ENCODE measurements at places on chromosomes 7 and 10.
A peak's percentile ranks its signal among the peaks of the same experiment; 100 is the strongest.

GRCh38 chr7:157488281-157488680 is 151.5 kb downstream of the DNAJB6 start:
- DNase-seq: no peak

DNA sequence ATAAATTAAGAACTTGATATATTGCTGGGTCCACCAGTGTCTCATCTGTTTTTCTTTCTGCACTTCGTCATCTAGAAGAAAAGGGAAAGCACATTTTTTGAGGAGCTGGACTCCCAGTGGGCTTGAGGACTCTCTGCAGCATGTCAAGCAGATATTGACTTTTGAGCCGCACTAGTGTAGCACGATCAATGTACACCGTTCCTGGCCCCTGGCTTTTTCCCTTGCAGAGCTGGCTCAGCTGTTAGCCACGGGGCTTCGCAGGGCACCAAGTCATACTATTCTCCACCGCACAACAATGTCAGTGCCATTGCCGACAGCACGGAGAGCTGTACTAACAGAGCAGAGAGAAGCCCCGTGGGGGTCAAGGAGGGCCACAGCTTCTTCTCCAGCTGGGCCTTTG is 235.4 kb upstream of the HABP2 start:
- DNase-seq: no peak

DNA sequence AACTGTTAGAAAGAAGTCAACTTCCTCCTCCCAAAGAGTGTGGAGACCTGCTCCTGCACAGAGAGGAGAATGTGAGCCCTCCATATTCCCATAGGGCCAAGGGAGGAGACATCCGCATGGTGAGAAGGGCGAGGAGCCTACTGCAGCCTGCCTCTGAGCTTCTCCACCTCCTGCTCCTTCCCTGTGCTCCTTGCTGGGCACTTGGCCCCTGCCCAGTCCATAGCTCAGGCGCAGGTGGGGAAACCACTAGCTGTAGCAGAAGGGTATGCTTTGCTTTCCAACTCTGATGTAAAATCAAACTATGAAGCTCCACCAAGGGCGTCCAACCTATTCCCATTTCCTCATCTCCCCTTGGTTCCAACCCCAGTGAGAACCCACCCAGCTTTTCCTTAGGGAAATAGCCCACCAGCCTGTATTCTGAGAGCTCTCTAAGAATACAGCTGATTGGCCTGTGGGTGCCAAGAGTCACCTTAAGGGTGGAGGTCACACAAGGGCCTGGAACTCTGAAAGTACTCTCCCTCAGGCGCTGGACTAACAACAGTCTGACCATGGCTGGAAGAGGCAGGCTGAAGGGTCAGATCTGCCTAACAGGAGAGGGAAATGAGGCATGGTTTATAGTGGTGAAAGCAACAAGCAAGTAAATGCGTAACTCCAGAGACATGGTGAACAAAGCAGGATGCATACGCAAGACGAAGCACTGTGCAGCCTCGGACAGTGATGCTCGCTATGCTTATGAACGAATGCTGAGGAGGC is 13.9 kb downstream of the ZNF488 start:
- DNase-seq: no peak

- no peak for DNase-seq
Observed at GRCh38 chr7:48904975-48905374, 19.4 kb upstream of the CDC14C start.

GRCh38 chr7:139038691-139039090 is 2.8 kb upstream of the ZC3HAV1L start:
- no peak for DNase-seq

DNA sequence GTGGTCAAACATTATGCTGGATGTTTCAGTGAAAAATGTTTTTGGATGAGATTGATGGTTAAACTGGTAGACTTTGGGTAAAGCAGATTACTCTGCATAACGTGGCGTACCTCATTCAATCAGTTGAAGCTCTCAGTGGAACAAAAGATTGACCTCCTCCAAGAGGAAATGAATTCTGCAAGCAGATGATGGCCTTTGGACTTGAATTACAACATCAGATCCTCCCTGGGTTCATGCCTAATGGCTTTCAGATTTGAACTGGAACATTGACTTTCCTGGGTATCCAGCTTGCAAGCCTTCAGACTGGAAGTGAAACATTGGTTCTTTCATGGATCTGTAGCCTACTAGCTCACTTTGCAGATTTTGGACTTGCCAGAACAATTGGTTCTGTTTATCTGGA is 169.3 kb upstream of the MALRD1 start:
- no peak for DNase-seq

- DNase-seq: no peak
Observed at GRCh38 chr10:14875941-14876340, 2.7 kb upstream of the SUV39H2 start.

DNA sequence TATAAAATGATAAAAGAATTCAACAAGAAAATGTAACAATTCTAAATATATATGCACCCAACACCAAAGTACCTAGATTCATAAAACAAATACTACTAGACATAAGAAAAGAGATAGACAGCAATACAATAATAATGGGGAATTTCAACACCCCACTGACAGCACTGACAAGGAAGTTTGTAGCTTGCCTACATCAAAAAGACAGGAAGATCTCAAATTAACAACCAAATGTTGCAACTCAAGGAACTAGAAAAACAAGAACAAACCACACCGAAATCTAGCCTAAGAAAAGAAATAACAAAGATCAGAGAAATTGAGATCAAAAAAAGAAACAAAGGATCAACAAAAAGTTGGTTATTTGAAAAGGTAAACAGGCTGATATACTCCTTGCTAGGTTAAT is 36.5 kb upstream of the TNKS2 start:
- no peak for DNase-seq

GRCh38 chr7:112422842-112423496 is 27.3 kb upstream of the IFRD1 start:
- peak; percentile 11 for DNase-seq

- no peak for DNase-seq
Observed at GRCh38 chr10:27986821-27987220, 12.1 kb downstream of the ODAD2 start.

GRCh38 chr10:3467052-3467951 is 294.7 kb upstream of the PITRM1 start:
- DNase-seq: no peak

DNA sequence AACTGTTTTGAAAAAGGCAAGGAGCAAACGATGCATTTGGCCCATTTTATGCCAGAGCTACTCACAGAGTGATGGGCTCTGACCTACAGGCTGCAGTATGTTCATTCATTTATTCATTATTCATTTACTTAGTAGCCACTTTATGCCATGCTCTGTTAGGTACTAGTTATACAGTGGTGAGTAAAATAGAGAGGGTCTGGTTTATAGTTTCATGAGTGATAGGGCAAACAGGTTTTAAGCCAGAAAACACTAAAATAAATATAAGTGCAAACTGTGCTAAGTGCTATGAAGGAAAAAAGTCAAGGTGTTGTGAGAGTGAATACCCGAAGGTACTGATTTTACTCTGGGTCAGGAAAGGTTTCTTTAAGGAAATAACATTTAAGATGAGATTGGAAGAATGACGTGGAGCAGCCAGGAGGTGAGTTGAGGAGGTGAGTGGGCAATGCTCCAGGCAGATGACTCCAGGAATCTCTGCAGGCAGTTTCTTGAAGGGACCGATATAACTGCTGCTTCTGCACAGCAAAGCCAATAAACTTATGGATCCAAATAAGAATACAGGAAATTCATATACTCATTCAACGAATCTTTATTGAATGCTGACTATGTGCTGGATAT is 56.9 kb upstream of the FAM133B start:
- no peak for DNase-seq

DNA sequence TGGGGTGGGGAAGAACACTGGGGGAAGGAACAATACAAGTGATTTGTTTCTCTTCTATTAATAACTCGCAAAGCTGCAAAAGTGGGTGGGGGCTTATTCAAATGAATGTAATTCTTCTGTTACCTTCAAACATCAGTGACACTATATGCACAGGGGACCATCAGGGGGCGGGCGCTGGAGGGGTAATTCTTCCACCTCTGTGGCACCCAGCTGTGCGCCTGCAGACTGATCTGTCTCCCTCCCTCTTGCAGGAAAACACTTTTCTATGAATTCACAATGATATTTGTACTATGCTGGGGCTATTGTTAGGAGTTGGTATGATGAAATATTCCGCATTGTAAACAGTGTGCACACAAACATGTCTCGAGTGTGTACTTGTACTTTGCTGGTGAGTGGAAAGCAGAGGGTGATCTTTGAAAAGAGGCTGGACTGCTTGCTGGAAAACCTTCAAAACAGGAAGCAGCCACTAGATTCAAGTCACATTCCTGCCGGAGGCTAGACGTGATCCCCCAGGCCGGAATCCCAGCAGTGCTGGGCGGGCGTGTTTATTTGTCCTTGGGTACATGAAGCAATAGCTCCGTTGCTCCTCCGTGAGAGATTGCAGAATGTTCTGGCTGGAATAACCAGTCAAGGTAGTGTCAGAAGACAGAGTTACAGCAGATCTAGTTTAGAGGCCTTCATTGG is 15.8 kb upstream of the BNIP3 start:
- no peak for DNase-seq

DNA sequence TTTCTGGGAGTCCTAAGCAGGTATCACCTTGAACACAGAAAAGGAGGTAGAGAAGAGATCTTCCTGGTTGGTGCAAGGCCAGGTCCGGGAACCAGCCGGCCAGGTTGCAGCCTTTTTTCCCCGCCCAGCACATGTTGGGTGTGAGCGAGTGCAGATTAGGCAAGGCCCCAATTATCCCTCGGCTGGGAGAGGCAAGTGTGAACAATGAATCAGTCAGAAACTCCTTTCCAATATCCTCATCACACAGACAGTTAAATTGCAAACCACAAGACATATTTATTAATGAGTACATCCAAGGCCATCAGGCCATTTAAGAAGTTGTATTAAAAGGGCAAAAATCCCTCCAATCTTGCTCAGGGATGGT is 115.0 kb upstream of the AFAP1L2 start:
- DNase-seq: no peak

DNA sequence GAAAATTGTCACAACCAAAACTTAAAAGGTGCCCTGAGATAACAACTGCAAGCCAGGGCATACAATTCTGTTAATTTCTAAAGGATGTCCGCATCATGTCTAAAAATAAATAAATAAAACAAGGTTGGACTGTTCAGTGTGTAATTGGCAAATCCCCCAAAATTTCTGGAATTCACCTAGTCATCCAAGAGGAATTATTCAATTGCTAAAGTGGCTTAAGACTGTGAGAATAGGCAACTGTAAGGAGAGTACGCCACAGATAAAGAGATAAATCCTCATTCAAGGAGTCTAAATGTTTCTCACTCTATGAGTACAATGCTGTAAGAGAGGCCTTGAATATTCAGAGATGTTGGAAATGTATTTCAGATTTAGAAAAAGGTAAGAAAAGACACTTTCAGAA is 37.2 kb downstream of the PIK3AP1 start:
- no peak for DNase-seq

DNA sequence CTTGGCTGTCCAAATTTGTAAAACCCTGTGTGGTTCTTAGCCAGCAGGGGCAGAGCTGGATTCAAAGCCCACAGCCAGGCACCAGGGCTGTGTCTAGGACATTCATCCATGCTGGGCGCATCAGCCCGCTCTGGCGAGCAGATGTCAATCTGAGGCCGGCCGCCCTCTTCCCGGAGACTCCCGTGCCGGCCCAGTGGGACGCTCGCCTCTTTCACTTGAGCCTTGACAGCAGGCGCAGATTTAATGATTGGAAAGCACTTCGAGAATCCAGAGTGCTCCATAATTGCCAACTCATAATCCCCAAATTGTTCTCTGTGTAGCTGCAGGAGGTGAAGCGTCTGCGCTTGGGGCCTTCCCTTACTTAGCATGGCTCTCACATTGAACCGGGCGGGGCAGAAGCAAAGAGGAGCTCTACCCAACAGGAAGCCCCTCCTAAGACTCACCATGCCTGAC is 36.7 kb downstream of the SLIT1 start:
- DNase-seq: no peak

- DNase-seq: no peak
Observed at GRCh38 chr7:120229084-120229483, 43.9 kb upstream of the KCND2 start.

DNA sequence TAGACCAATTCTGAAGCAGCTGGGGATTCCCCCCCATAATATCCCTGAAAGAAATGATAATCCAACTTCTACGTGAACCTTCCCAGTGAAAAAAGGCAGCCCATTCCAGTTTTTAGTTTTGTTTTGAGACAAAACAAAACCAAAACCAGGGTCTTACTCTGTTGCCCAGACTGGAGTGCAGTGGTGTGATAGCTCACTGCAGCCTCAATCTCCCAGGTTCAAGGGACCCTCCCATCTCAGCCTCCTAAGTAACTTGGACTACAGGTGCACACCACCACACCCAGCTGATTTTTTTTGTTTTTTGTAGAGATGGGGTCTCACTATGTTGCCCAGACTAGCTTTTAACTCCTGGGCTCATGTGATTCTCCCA is 12.5 kb upstream of the ARPC1A start:
- no peak for DNase-seq

- no peak for DNase-seq
Observed at GRCh38 chr7:45390180-45390579, 184.0 kb upstream of the ADCY1 start.

DNA sequence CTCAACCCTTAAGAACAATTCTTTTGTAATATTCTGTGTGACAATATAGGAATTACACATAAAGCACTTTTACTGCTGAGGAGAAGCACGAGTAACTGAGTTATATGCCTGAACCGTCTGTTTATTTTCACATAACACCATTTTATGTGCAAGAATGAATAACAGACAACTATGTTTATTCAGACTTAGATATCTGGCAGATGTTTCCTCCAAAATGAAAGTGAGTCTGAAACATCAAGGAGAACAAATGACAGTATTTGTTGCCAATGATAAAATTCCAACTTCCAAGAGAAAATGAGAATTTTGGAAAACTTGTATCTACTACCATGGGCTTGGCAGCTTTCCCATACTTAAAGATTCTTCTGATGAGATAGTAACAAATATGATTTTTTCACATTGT is 51.4 kb downstream of the DNMBP start:
- no peak for DNase-seq

- no peak for DNase-seq
Observed at GRCh38 chr7:32400676-32401075, 89.5 kb downstream of the LSM5 start.

GRCh38 chr7:69677881-69678493 is 79.7 kb downstream of the AUTS2 start:
- DNase-seq: no peak

GRCh38 chr10:4294271-4294670 is 509.3 kb upstream of the KLF6 start:
- no peak for DNase-seq

GRCh38 chr7:115224922-115225321 is 303.0 kb downstream of the MDFIC start:
- no peak for DNase-seq

GRCh38 chr10:10096296-10096695 is 921.4 kb upstream of the CELF2 start:
- no peak for DNase-seq

GRCh38 chr7:82598958-82599357 is 155.4 kb upstream of the CACNA2D1 start:
- no peak for DNase-seq

GRCh38 chr10:111085690-111086353 is 9.0 kb downstream of the ADRA2A start:
- no peak for DNase-seq

- no peak for DNase-seq
Observed at GRCh38 chr10:33653584-33654367, 319.3 kb upstream of the NRP1 start.

GRCh38 chr7:25786936-25787335 is 365.1 kb upstream of the NFE2L3 start:
- no peak for DNase-seq

GRCh38 chr7:130993671-130994365 is 259.8 kb upstream of the KLF14 start:
- no peak for DNase-seq

- DNase-seq: no peak
Observed at GRCh38 chr10:21398563-21399231, 126.8 kb downstream of the SKIDA1 start.

GRCh38 chr7:30468791-30469190 is 9.8 kb downstream of the NOD1 start:
- DNase-seq: no peak
